ENCODE measurements at places on chromosomes 6 and 20. TPM values are rescaled to one million over a fixed set of nuclear protein-coding genes. Genes with fewer than 3 reads are reported as not detected.

FAM83C gene
- polyA plus RNA-seq, result not detected

DNA sequence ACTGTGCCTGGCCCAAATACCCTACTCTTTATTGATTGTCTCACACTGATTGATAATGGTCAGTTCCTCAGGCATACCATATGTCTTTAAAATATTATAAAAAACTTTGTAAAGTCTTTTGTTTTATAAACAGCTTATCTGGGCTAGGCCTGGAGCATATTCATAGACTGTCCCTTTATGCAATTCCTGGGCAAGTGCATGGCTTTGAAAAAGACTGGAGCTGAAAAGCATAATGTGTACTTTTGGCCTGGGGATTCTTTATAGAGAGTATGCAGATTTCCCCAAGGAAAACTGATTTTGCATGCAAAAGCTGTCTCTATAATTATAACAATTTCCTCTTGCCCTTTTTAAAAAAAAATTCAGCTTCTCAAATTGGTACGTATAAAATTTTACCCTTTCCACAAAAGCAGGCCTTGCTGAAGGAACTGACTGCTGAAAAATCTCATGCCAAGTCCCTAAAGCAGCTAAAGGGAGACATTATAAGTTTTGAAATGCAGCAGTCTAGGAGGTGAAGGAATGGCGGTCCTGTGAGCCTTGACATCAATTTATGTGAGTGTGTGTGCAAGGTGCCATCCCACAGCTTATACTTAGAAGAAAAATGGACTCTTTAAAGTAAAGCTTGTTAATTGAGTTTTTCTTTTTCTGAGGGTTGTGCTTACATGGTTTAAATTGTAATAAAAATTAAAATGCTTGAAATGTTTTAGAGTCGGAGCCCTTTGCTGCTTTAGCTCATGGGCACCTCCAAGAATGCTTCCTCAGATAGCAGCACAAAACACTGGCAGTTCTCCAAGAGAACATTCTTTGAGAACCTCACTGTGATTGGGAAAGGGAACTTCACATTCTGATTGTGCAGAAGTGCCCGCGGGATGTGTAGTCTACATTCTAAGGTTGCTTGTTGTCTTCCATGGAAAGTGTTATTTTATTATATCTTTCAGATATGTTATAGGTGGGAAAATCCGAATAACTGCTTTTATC is 43.9 kb downstream of the PLCB4 start:
- peak; percentile 41 for DNase-seq

DNA sequence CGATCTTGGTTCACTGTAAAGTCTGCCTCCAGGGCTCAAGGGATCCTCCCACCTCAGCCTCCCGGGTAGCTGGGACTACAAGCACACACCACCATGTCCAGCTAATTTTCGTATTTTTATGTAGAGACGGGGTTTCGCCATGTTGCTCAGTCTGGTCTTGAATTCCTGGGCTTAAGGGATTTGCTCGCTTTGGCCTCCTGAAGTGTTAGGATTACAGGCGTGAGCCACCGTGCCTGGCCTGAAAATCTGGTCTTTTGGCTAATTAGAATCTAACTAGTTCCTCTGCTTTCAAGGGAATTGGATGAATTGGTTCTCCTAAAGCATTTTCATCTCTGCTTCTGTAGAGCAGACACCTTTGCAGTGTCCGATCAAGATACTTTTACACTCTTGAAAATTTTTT is 51.3 kb downstream of the NCOA3 start:
- DNase-seq, result no peak

- DNase-seq, result no peak
Measured at GRCh38 chr6:3561725-3562124, 104.9 kb upstream of the SLC22A23 start.

DNA sequence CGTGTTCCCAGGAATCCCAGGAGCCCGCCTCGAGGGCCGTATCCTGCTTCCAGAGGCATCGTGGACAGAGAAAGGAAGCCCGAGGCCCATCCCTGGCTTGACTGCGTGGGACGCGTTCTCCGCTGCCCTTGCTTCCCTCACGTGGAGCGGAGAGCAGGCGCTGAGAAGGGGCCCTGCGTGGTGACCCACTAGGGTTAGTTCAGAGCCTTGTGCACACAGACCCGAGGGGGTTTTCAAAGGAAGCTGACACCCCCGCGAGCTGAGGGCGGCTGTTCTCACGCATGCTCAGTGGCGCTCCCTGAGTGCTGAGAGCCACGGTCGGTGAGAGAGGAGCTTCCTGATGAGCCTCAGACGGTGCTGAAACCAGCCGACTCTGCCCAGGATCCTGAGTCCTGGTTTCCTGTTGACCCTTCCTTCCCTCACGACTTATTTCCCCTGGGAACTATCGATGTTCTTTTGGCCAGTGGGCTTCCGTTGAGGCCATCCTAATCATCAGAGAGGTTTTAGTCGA is 28.9 kb upstream of the CCR6 start:
- DNase-seq, result no peak

DNA sequence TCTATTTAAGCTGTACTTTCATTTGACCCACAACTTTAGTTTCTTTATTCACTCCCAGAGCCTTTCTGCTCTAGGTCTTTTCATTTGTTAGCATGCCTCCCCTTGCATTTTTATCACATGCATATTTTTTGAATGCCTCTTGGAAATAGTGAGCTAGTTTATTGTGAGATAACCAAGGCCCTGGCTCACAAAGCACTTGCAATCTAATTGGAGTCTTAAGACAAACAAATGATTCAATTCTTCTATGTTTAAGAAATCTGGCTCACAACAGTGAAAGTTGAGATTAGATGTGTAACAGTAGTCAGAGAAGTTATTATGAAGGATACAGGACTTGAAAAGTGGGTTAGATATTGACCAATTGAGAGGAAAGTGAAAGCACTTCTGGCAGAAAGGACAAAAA is 173.4 kb downstream of the MOXD1 start:
- no peak for DNase-seq

DNA sequence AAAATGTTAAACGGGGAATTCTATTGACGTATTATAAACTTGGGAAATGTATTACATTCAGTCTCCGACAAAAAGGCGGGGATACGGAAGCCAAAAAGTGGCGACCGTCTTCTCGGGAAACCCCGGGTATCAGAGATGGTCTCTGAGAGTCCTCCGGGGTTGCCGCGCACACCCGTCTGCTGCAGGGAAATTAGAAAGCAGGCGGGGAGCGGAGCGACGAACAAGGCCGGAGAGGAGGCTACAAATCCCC is 1.5 kb downstream of the SALL4 start:
- peak; percentile 7 for DNase-seq

DNA sequence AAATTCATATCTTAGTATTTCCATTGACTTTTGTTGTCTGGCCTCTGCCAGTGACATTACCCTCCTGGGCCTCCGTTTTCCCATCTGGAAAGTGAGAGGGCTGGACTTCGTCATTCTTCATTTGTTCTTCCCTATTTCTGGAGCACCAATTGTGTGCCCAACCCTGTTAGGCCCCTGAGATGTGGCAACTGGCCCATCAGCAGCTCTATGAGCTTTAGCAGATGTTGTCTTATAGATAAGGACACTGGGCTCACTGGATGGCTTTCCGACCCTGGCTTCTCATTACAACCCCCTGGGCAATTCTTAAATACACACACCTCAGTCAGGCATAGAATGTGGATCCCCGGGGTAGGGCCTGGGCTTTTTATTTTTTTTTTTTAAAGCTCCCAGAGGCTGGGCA is 14.7 kb downstream of the PABPC1L start:
- DNase-seq, result no peak

DNA sequence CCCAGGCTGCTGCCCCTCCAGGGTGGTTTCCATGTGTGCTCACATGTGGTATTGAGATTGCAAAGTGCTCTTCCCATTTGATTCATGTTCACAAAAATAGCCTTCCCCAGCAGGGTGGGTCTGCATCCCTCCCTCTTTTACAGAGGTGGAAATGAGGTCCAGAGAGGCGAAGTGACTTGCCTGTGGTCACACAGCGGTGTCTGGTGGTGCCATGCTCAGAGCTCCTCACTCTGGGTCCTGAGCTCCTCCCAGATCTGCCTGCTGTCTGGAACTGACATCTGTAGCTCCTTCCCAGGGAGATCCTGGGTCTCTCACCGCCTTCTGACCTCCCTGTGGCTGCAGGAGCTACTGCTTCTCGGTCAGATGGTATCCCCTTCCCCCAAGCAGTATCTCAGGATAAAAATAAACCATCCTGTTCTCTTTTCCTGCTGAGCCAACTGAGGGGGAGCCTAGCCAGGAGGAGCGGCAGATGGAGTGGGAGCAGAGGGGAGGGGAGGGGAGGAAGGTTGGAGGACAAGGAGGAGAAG is 11.9 kb downstream of the CD40 start:
- no peak for DNase-seq
